ENCODE measurements at places on chromosomes 5 and 9.

DNA sequence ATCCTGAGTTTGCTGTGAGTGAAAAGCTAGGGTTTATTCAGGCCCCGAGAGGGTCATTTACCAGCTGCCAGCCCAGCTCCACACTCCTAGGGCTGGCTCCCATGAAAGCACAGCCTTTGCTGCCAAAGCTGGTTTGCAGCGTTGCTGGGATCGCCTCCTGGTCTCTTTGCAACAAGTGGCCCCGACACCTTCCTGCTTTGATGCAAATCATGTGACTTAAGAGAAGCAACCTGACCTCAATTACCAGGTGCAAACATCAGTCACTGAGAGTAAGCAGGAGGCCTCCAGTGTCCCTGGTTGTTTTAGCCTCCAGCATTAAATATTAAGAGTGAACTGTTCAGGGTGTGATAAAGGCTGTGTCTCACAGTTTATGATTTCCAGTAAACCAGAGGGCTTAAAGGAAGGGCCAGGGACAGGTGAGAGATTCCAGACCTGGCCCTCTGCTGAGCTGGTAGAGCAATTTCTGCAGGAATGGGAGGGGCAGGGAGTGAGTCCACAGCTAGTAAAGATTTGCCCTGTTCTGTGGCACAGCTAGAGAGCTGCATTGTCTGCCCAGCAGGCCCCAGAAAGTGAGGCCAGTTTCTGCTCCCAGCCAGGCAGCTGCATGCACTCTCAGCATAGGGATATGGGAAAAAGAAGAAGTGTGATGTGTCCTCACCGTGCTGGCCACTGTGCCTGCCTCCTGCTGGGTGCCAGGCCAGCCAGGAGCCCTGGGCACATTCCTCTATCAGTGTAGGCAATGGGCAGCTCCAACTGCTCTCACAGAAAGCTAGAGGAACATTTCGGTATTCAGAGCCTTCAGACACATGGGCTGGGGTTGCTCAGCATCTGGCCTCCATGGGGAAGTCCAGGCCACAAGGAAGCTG lies 58.0 kb downstream of the SLC22A5 start:
- no peak for DNase-seq

- DNase-seq, result no peak
Observed at GRCh38 chr5:146071171-146071570, 34.2 kb downstream of the PLAC8L1 start.

DNA sequence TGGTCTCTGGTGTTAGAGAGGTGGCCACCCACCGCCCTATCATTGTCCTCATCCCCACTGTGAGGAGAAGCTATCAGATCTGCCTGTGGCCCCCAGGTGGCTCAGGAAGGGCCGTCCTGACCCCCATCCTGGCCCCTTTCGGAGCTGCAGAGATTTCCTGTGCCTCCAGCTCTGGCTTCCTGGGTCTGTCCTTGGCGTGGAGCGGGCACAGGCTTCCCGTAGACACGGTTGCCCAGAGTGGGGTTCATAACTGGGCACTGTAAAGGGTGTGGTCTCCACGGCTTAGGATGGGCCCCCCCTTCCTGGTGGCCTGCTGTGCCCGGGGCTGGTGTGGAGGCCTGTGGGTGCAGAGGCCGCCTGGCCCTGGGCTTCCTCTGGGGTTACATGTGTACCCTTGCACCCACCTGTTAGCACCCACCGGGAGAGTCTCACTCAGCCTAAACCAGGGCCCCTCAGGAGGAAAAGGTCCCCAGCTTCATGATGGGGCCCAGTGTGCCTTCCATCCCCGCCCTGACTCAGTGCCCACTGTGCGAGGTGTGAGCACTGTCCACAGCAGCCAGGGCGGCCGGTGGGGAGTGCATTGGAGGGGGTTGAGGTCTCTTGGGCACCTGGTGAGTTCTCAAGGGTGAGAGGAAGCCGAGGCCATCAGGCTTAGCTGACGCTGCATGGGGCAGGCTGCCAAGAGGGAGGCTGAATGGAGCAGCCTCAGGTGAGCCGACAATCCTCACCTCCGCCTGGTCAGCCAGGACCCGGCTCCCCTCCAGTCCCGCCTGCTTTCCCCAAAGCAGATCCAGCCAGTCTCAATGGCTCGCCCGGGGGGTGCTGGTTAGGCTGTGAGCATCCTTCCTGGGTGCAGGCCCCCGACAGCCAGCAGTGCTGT lies 15.3 kb upstream of the AJM1 start:
- peak; percentile 70 for DNase-seq

- no peak for DNase-seq
Observed at GRCh38 chr5:82375488-82376244, 97.5 kb upstream of the RPS23 start.
